ENCODE measurements at places on chromosomes 12 and 14.

- DNase-seq, result no peak
These were observed 195.8 kb upstream of the DIO3 start for GRCh38 chr14:101365329-101366158.

DNA sequence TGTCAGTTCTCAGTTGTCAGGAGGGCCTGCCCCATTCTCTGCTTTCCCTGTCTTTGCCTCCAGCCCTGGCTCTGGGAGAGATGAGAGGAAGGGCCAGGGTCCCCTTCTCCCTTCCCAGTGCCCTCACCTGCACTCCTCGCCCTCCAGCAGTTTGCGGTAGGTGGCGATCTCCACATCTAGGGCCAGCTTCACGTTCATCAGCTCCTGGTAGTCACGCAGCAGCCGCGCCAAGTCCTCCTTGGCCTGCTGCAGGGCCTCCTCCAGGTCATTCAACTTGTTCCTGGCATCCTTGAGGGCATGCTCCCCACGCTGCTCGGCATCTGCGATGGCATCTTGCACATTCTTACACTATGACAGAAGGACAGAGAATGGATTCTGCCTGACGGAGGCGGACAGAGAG is 5.4 kb downstream of the KRT2 start:
- DNase-seq, result no peak

DNA sequence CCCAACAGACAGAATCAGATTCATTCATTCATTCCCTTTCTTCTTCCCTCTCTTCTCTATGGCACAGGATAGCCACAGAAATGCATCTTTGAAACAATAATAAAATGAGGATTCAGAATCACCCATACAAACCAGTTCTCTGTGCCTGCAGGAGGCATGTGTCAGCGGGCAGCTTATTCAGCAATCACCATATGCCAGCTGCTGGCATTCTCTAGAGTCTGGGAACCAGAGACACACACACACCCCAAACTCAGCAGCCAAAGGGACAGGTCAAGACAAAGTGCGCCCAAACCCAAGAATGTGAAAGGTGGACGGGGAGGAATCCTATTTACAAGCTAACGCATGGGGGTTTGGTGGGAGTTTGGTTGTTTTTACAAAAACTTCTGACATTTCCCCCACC is 14.1 kb downstream of the ARF3 start:
- DNase-seq, result peak; percentile 39

GRCh38 chr14:54773171-54774006 is 129.2 kb downstream of the GCH1 start:
- peak; percentile 99 for DNase-seq

DNA sequence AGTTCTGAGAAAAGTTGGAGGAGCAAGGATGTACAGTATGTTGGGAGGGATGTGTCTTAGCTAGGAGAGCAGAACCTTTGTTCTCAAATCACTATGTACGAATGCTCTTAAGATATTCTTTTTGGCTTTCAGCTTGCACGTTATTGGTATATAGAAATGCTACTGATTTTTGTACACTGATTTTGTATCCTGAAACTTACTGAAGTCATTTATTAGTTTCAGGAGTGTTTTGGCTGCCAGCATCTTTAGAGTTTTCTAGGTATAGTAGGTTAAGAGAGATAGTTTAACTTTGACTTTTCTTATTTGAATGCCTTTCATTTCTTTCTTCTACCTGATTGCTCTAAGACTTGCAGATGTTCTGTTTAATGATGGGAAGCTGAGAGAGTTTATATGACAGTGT is 442.8 kb upstream of the FBXO33 start:
- no peak for DNase-seq
